ENCODE measurements at places on chromosomes 12 and 14.

- DNase-seq: no peak
Observed at GRCh38 chr12:2537868-2538541, 256.8 kb upstream of the FKBP4 start.

DNA sequence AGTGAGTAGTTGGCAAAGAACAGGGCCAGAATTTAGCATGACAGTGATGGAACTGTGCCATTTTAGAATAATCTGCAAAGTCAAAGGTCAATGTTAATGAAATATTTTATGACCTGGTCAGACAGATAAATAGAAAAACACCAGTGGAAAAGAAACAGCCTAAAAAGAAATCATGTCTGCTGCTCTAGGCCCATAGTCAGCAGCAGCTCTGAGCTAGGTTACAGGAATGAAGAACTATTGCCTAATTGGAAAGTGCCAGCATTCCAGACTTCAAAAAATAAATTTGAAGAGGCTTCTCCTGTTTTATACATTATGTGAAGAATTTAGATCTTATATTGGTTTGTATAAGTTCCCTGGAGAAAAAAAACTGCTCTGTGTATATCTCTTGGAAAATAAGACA, 9.8 kb downstream of the NPC2 start:
- DNase-seq: no peak

DNA sequence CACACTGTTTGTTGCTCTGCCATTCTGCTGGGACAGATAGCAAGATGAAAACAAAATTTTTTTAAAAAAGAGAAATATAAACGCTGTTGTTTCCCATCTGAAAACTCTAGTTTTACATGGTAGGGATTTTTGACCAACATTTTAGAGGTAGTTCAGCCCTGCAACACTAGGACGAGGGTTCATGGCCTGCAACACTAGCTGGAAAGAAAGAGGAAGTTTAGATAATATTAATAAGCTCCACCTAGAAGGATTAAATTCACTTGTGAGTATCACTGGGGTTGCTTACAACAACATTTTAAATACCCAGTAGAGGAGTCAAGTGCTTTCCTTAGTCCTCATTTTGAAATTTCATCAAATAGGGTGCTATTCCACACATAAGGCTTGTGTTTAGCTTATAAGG, 68.2 kb downstream of the SRGAP1 start:
- DNase-seq: no peak

DNA sequence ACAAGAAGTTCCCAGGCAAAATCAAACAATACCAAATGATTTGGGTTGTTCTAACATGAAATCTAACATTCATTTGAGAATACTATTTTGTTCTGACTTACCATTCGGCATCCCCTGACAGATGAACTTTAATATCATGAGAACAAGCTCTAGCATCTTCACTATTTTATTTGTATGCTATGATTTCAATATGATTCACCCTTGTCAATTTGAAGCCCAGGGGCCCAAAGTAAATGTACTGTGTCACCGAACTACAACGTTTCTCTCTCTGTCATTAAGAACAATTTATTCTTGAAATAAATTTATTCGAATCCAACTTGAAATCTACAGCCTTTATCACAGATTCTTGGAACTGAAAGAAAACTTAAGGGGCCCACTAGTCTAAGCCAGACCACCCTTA, 146.2 kb upstream of the RASSF8 start:
- no peak for DNase-seq

DNA sequence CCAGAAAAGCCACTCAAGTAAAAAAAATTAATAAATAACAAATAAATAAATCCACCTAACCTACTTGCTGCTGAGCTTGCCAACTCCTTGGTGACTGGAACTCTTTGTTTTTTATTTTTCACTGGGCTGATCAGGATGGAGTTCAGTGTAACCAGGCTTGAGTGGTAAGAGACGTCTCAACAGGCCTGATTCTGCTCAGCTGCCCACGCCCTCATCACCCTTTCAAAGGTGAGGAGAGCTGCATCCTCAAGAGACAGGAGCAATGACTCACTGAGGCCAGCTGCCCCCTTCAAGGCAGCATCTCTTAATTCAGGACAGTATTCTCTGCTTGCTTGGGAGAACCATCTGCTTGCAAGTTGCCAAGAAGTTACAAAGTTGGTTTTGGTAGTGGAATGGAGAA, 111.9 kb upstream of the CPM start:
- no peak for DNase-seq

DNA sequence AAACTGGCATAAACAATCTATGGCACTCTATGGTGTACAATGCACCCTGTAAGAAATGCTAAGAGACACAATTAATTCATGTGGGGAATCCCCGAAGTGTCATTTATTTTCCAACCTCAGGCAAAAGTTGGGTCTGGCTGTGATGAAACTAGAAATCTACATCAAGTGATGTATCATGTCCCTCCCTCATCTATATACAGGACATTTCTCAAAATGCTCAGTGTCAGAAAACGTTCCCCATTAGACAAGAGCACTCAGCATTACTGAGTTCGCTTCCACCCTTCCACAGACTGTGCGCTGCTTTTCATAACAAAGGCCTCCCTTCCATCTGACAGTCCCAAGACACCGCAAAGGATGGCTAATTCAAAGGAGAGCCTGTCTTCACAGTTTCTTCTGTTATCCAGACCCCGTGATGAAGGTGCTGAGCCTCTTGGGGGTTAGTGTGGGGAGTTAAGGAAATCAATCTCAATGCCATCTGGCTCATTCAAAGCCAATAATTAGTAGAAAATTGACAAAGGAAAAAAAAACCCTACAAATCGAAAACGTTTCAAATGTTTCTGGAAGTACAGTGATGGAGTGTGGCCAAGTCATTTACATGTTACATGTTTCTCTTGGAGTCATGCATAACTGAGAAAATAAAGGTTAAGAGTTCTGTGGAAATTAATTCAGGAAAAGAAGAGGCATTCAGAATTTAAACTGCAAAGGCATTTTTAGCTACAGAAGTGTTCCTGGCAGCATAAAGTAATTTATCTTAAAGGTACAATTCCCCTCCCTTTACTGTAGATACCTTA, 7.5 kb downstream of the CCDC88C start:
- no peak for DNase-seq

GRCh38 chr12:115155665-115156645, 472.0 kb upstream of the TBX3 start:
- no peak for DNase-seq

DNA sequence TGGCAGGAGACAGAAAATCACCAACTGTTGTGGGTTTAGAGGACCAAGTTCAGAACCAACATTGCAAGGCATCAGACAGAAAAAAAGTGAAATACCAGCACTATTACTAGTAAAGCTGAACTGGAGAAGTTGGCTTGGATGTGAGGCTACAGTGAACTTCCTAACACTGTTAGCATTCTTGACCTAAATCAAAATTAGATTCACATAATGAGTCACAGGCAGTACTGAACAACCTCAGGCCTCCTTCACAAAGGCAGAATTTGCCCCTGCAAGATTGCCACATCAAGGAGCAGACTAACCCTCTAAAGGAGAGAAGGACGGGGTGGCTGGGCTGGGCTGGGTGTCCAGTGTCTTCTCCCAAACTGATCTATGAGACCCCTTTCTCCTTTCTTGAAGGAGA, 539.7 kb downstream of the SNAPC1 start:
- no peak for DNase-seq

- DNase-seq: no peak
Observed at GRCh38 chr14:33030386-33030785, 91.7 kb downstream of the NPAS3 start.

- no peak for DNase-seq
Observed at GRCh38 chr14:36485773-36486172, 34.3 kb downstream of the NKX2-1 start.

DNA sequence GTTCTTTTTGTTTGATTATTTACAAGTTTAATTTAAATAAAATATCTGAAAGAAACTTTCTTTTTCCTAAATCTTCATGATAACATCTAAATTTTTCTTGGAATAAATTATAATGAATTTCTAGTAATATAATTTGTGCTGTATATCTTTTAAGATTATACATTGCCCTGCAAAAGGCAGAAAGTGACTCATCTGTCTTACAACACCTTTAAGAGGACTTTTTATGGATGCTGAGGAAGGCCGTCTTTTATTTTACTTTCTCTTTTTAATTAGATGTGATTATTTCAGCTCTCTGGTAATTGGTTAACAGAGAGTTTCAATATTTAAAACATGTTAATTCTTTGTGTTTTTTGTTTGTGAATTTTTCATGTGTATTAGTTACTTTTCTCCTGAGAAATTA, 598.4 kb downstream of the RPL10L start:
- no peak for DNase-seq

DNA sequence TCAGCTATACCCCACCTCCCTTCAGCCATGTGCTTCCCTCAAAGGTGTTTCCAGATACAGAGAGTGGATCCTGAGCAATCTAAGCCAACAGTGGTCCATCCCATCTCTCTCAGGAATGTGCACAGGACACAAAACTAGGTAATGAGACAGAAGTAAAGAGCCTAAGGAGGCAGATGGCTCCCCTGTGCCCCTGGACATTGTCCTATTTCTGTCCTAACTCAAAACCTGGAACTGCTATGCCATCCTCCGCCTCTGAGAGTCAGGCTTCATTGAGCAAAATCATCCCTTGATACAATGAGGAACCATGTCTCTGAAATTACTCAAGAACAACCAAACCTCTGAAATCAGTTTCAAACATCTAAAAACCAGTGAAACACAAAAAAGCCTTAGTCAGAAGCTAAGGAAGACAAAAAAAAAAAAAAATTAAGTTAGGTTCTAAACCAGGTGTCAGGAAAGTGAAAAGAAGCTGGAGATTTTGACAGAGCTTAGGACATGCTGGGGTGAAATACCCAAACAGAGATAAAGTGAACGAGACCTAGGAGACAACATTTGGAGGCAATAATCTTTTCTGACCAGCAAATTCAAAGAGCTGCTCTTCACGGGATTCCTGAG, 200.3 kb upstream of the PLEKHG7 start:
- no peak for DNase-seq

DNA sequence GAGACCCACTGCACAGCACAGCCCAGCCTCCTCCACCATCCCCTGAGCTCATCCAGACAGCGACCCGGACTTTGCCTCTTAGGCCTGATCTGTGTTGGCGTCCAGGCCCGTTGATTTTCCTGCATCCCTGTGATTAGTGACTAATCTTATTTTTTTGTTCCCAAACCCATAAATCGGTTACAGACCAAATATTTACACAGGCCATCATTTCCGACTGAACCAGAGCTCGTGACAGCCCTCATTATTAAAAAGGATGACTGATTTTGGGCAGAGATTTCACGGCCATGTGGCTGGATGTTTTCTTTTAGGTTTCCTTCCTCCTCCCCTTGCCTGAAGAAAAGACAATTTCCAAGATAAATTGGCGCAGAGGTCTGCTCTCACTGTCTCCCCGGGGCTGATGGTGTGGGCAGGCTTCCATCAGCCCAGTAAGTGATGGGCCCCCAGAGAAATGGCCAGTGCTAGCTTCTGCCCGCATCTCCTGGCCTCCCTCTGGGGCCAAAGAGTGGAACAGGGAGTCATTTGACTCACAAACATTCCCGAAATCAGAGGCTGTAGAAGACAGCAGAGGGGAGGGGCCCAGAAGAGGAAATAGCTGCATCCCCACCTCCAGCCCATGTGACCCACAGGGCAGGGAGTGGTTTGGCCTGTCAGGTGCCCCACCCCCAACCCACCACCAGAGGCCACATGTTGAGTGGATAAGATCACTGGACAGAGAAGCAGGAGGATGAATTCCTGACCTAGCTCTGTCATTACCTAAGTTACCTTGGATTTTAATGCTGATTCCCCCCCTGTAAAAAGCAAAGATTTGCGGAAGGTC, 283.5 kb downstream of the KSR2 start:
- peak; percentile 13 for DNase-seq

DNA sequence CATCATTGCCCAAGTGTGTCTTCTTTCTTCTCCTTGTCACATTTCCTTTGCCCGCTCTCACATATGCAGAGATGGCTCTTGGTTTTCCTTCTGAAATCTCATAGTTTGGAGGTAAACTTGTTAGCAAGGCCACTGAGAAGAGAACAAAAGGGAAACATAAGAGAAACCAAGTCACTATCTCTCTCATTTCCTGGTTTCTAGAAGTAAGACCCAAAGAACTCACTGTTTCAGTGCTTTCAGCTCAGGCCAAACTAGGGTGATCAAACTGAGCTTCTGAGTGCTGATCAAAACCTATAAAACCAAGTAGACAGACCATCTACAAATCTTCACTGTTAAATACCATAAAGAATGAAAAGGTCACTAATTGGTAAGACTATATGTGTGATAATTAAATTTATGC, 275.4 kb upstream of the BTG1 start:
- no peak for DNase-seq

DNA sequence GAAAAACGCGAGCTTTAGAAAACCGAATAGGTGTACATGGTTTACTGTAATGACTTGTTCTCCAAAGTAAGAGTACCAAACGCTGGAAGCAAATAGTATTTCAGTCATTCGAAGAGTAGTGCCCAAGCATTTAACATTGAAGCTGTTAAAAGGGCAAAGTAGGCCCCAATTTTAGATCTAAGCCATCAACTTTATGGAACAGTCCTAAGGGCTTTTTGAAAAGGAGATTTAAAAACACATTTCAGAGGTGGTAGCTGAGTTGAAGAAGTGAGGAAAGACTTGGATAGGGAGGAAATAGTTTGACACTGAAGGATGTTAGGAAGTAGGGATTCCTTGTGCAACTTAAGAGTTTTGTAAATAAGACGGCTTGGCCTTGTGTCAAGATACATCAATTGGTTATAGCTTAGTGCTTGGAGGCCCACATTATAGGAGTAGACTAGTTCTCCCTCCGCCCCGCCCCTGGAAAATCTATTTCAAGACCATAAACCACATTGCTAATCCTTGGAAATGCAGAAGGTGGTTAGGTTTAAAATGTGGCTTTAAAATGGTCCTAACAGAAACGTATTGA, 783 bp upstream of the TUBA1B start:
- DNase-seq: no peak

DNA sequence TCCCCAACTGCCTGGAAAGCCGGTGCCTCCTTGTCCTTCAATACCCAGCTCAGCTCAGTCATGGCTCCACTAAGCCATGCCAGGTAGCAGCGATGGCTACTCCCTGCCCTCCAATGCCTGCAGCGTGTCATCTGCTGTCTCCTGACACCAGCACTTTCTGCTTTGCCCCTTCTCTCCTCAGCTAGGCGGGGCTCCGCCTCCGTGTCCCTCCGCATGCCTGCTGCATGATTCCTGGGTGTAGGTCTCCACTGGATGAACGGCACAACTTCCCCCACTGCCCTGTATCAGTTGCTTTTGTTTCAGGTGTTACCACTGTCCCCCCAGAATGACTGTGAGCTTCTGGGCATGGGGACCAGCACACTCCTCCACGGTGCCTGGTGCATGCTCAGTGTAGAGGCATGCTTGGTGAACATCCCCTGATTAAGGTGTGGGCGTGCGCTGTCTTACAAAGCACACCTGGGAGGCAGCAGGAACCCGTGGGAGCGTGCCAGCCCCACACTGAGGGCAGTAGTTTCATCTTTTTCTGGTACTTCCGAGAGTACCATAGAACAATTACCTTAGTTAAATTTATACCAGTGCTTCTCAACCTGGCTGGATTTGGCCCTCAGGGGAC, 179.4 kb upstream of the PRMT8 start:
- no peak for DNase-seq

All from gastrocnemius medialis (tissue), 4 donors.